ENCODE measurements at places on chromosomes 12 and 14.

DNA sequence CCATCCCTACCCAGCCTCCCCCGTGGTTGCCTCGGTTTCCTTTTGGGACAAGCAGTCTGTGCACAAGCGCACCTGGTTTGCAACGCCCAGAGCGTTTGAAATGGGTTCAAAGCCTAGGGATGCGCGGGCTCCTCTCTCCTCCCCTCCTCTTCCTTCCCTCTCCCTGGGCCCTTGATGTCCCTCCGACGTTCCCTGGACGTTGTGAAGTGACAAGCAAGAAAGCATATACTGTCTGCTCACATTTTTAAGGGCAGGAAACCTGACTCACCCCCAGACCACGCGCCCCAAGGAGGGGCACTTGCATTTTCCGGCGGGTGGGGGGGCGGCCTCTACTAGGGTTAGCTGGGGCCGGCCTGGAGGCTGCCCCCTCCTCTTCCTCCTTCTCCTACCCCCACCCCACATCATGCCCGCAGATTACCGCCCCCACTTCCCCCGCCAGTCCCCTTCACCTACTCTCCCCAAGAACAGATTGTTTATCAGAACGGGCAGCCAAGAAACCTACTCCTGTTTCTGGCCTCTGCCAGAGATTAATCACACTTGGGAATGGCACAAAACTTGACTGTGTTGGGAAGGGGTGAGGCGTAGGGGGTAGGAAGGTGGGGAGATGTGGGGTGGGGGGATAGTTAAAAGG, 9.5 kb upstream of the IRF2BPL start:
- DNase-seq: no peak

DNA sequence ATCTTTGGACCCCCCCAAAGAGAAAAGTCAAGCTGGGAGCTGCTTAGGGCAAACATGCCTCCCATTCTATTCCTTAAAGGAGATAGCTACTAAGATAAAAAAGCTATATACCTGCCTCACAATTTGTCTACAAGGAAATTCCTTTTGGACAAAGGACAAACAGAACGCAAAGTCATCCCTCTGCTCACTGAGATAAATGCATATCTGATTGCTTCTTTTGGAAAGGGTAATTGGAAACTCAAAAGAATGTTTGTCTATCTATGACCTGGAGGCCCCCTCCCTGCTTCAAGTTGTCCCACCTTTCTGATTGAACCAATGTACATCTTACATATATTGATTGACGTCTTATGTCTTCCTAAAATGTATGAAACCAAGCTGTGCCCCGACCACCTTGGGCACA, 80.9 kb upstream of the FUT8 start:
- no peak for DNase-seq

GRCh38 chr12:41242603-41243002, 54.5 kb downstream of the PDZRN4 start:
- DNase-seq: no peak

GRCh38 chr12:67534046-67534445, 114.5 kb upstream of the DYRK2 start:
- DNase-seq: no peak

DNA sequence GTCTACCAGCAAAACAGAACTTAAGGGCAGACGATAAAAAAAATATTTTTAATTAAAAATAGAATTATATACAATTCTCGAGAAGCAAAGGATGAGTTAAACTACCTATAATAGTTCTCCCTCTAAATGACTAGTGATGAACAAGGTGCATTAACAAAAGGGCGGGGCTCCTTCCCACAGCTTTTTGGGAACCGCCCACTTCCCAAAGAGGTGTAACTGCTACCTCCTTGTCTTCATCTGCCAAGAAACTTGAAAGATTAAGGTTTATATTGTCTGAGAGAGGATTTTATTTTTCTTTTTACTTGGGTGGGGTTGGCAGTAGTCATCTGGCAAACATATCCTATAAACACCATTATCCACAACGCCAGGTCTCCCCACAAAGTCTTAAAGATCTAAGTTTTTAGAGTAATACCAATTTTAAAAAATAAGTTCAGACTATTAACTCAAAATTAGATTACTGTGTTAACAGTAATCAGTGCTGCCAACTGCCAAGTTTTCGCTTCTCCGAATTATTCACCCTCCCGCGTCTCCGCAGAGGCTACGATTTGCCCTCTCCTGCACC, 938 bp downstream of the RALGAPA1 start:
- no peak for DNase-seq
